ENCODE measurements at places on chromosomes 3 and 15.

DNA sequence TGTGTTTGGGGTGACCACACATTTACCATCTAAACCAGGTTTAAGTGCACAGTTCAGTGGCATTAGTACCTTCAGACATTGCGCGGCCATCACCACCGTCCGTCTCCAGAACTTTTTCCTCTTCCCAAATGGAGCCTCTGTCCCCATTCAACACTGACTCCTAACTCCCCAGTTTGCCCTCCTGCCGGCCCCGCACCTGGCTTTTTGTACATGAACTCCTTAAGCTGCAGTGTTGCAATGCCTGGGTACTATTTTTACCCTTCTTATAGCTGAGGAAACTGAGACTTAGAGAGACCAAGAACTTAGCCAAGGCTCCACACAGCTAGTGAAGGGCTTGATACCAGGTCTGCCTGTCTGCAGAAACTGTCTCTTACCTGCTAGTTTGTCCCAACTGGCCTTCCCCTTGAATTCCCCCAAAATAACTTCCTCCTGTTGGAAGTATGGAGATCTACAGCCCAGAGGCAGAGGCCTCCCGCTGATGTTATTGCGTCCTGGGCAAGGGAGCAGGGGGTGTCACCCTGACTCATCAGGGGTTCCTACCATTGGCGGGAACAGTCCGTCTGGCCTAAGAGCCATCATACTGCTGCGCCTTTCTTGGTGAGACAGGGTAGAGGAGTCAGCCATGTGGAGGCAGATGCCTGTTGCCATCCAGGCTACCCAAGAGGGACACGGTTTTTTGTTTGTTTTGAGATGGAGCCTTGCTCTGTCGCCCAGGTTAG, 65.6 kb downstream of the GRIP2 start:
- no peak for DNase-seq

DNA sequence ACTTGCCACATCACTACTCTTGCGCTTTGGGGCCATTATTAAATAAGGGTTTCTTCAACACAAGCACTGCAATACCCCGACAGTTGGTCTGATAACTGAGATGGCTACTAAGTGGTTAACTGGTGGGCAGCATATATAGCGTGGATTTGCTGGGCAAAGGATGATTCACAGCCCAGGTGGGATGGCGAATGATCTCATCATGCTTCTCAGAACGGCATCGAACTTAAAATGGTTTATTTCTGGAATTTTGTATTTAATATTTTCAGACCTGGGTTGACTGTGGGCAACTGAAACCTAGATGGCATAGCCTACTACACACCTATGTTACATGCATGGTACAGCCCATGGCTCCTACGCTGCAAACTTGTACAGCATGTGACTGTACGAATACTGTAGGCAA, 26.8 kb upstream of the TKT start:
- DNase-seq, result no peak

DNA sequence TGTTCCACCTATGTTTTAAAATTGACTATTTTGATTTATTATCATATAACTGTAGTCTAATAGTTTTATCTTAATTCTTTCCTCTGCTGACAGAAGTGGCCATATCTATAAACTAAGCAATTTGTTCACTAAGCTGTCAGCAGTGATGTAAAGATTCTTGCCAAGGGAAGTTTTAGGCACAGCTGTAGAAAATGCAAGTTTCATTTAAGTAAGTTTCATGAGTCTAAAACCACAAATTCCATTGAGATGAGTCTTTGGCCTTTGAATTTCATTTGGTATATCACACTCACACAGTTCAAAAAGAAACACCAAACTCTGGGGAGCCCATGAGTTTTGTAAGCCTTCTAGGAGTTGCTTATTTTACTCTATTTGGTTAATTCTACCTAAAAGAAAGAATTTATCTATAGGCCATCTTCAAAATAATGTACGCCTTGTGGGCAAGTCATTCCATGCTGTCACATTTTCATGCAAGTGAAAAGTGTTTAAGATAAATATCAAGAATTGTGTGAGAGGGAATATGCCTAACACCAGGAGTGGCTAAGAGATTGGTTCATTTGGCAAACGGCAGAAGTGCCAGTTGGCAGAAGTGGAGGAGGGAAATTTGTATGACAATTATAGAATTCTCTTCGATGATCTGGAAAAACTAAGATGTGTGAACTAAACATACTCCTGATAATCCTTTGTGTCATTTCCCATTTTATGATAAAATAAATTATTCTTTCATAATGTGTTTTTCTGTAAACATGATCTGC, 292.9 kb downstream of the ZIC4 start:
- no peak for DNase-seq

- no peak for DNase-seq
Observed at GRCh38 chr3:69212411-69213160, 90.2 kb upstream of the LMOD3 start.

DNA sequence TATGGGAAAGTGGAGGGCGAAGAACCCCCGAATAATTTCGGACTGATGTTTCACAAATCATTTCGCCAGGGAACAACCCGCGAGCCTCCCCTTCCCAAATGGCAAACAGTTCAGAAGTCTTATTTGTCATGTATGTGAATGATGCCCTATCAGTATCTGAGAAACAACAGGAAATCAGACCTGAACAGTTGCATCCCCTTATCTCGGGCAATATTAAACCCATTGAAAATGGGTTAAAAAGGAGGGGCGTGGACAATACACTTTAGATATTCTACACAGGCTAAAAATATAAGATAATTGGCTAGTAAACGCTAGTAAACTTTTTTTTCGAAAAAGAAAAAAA, 1003.3 kb upstream of the NR2F2 start:
- DNase-seq, result no peak

All from CD4-positive, alpha-beta memory T cell (primary cell).